Hippocampal formation (tissue), 2 donors: ENCODE measurements at places on chromosomes 16 and 17.

- no peak for DNase-seq
Observed at GRCh38 chr16:87754535-87754934, 11.3 kb downstream of the KLHDC4 start.

- peak; percentile 51 for DNase-seq
Observed at GRCh38 chr17:17840751-17841591, 4.2 kb upstream of the SREBF1 start.

DNA sequence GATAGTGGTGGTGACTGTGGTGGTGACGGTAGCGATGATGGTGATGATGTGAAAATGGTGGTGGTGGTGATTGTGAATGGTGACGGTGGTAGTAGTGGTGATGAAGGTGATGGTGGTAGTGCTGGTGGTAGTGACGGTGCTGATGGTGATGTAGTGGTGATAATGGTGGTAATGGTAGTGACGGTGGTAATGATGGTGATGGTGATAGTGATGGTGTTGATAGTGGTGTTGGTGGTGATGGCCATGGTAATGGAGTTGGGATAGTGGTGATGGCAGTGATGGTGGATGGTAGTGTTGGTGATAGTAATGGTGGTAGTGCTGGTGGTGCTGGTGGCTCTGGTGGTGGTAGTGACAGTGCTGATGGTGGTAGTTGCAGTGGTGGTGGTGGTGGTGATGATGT lies 14.7 kb upstream of the RBFOX1 start:
- no peak for DNase-seq

DNA sequence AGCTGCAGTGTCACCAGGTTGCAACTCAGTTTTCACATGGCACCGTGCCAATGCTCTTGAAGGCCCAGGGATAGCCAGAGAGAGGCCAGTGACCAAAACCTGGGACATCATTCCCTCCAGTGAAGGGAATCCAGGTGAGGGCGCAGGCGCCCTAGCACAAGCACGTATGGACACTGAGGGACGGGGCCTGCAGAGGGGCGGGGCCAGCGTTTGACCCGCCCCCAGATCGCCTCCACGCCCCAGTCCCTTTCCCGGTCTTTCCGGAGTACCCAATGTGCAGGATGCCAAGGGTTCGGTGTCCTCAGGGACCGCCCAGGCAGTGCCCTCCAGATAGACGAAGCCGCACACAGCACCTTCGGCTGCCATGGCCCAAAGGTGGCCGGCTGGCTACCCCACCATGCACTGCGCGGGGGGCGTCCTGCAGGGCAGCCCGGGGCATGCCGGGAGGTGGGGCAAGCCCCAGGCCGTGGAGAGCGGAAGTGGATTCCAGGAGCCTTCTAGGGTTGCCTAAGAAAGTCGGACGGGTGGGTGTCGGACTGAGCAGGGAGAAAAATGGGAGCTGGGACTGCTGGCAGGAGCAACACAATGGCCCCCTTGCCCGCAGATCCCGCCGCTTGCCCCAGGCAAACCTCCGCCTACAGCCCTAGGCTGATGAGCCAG lies 4.6 kb downstream of the SLC12A4 start:
- no peak for DNase-seq

GRCh38 chr17:65122836-65123756 lies 14.1 kb upstream of the RGS9 start:
- peak; percentile 70 for DNase-seq

DNA sequence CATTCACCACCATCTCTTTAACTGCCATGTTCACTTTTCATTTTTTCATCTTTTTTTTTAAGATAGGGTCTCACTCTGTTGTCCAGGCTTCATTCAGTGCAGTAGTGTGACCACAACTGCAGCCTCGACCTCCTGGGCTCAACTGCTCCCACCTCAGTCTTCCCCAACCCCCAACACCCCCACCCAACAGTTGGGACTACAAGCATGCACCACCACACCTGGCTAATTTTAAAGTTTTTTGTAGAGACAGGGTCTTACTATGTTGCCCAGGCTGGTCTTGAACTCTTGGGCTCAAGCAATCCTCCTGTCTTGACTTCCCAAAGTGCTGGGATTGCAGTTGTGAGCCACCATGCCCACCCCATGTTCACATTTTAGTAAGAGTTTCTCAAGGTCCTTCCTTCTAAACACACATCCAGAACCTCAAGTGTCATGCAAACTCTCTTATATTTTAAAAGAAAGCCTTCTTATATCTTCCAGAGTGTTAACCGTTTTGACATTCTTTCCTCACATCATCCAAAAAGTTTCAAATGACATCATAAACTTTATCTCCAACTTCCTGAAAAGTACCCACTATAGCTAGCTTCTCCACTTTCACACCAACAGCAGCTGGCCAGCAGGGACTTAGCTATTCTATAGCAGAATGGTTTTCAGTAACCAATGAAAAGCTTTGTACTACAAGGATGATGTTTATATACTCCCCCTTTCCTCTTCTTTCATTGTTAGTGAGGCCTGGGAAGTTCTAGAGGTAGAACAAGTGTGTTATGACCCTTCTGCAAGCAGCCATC lies 49.3 kb downstream of the TRAF4 start:
- no peak for DNase-seq
